ENCODE measurements at places on chromosomes 13 and 19.

DNA sequence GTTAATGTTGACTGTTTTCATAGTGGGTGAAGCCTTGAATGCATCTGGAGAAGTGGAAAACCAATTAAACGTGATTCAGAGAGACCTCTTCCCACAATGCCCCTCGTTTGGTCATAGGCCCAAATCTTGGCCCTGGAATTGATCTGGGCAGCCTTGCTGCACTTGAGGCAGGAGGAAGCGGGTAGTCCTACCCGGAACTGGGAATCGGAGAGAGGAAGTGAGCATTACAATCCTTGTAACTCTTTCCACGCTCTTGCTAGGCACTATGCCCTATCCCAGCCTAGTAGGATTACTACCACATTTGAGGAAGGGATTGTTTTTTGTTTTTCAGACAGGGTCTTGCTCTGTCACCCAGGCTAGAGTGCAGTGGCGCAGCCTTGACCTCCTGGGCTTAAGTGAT lies 3.6 kb downstream of the KCNK6 start:
- no peak for DNase-seq

GRCh38 chr19:11137542-11138384 lies 17.8 kb downstream of the SPC24 start:
- peak; percentile 36 for DNase-seq

- DNase-seq = no peak
Measured at GRCh38 chr13:62997696-62998095, 1582.0 kb upstream of the PCDH20 start.

DNA sequence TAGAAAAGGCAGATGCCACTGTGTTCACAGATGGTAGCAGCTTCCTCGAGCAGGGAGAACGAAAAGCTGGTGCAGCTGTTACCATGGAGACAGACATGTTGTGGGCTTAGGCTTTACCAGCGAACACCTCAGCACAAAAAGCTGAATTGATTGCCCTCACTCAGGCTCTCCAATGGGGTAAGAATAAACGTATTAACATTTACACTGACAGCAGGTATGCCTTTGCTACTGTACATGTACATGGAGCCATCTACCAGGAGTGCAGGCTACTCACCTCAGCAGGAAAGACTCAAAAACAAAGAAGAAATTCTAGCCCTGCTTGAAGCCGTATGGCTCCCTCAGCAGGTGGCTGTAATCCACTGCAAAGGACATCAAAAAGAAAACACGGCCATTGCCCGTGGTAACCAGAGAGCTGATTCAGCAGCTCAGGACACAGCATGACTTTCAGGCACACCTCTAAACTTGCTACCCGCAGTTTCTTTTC lies 197.7 kb downstream of the ZNF737 start:
- DNase-seq = no peak

DNA sequence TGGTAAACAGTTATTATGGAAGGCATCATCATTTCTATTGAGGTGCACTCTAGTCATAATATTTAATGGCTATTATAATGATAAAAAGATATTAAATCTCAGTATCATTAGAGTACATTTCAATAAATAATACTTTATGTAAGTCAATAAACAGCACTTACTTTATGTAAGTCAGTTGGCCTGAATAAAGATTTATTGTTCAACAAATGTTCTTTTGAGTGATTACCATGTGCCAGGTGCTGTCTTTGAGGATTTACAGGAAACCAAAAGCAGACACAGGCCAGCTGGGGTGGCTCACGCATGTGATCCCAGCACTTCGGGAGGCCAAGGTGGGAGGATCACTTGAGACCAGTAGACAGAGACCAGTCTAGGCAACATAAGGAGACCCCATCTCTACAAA lies 5.0 kb upstream of the NKG7 start:
- DNase-seq = no peak

GRCh38 chr19:400976-401865 lies 7.7 kb downstream of the C2CD4C start:
- DNase-seq = no peak

DNA sequence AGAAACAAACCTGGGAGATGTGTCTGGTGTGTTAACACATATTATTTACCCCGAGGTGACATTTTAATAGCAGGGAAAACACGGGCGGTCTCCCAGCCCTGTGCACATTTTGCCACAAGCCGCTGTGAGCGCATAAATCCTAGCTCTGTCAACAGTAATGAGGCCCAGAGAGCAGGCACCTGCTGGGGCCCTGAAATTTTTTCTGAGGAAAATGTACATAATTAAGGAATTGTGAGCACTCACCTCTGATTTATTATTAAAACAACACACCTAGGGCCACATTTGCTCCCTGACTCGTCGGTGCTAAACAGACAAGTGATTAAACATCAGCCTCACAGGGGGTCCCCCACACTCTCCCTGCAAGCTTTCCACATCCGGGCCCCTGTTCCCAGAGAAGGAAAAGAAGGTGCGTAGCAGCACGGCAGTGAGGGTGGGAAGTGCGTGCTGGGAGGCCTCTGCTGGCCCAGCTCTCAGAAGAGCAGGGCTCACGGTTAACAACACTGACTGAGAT lies 616.3 kb downstream of the UQCRFS1 start:
- DNase-seq = no peak

- no peak for DNase-seq
Measured at GRCh38 chr13:76425935-76426334, 460.3 kb downstream of the KCTD12 start.

DNA sequence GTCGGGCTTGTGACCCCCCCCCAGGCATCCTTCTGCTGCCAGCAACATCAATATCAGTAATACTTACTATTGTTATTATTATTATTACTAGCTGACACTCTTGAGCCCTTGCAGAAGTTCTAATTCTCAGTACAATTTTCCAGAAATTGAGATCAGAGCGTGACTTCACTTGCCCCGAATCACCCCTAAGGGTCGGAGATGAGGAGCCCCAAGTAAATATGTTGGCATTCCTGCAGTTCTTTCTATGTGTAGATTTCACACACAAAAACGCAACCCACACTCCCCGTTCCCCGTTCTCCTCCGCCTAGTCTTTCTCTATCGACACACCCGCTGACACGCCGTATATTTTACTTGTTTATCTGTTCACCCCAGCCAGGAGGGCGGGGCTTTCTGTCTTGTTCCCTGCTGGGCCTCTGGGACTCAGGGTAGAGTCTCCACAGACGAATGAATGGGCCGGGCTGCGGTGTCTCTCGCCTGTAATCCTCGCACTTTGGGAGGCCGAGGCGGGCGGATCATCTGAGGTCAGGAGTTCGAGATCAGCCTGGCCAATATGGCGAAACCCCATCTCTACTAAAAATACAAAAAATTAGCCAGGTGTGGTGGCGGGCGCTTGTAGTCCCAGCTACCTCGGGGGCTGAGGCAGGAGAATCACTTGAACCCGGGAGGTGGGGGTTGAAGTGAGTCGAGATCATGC lies 14.7 kb downstream of the TLE5 start:
- peak; percentile 52 for DNase-seq

- no peak for DNase-seq
Measured at GRCh38 chr13:26971990-26972887, 199.4 kb downstream of the USP12 start.

GRCh38 chr13:33179463-33179862 lies 106.1 kb downstream of the STARD13 start:
- no peak for DNase-seq

- DNase-seq = no peak
Measured at GRCh38 chr13:111897846-111898215, 169.1 kb upstream of the SOX1 start.

GRCh38 chr13:25214491-25215252 lies 42.6 kb upstream of the AMER2 start:
- no peak for DNase-seq

GRCh38 chr13:114067381-114067885 lies 65.0 kb downstream of the RASA3 start:
- peak; percentile 34 for DNase-seq

- DNase-seq = no peak
Measured at GRCh38 chr19:40458597-40458974, 7.0 kb downstream of the BLVRB start.

- no peak for DNase-seq
Measured at GRCh38 chr13:106479929-106480328, 55.5 kb downstream of the EFNB2 start.

- no peak for DNase-seq
Measured at GRCh38 chr13:29674532-29674931, 79.0 kb upstream of the SLC7A1 start.

- DNase-seq = no peak
Measured at GRCh38 chr13:109666656-109667055, 119.7 kb downstream of the IRS2 start.

- no peak for DNase-seq
Measured at GRCh38 chr19:8355631-8356402, 8.1 kb upstream of the ANGPTL4 start.

DNA sequence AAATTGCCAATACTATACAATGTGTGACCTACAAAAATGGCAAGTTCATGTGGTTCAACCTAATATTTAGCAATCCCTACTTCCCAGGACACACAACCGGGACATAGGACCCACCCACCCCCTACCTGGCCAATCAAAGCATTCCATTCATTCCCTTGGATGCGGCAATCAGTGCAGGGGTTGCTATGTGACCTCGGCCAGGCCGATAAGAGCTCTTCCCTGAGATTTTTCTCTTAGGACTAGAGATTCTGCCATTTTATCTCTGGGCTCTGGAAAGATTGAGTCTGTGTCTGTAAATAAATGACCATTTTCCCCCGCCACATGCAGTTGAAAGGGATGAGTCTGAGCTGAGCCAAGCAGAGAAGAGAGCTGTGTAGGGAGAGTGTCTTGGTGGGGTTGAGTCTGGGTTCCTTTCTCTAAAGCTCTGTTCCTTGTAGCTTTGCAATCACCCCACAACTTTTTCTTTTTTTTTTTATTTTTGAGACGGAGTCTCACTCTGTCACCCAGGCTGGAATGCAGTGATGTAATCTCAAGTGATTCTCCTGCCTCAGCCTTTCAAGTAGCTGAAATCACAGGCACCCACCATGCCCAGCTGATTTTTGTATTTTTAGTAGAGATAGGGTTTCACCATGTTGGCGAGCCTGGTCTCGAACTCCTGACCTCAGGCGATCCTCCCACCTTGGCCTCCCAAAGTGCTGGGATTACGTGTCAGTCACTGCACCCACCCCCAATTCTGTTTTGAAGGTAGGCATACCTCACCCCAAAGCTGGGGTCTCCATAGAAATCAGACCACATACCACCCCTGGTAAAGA lies 7.4 kb downstream of the IFNL1 start:
- no peak for DNase-seq

GRCh38 chr19:44800461-44800860 lies 8.4 kb upstream of the BCAM start:
- DNase-seq = peak; percentile 65

DNA sequence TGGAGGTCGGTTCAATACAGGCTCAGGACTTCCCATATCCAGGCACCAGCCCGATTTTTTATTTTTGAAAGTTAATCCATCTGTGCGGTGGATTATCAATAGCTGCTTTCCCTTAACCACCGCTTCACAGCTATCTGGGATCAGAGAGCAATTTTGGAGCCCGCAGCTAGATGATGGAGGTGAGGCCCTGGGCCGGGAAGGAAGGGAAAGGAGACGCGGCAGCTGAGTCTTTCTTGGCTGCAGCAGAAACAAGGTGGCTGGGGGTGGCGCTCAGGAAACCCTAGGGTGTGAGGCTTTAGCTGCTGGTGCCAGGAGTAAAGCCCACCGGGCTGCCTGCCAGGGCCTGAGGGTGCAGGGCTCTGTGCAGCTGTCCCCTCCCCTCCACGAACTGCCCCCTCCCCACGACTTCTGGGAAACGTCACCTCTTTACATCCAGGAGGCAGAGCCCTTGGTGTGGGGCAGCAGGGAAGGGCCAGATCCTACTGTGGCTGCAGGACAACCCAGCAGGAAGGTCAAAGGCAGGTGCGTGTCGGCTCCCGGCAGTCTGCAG lies 307.0 kb downstream of the ZNF536 start:
- DNase-seq = no peak

DNA sequence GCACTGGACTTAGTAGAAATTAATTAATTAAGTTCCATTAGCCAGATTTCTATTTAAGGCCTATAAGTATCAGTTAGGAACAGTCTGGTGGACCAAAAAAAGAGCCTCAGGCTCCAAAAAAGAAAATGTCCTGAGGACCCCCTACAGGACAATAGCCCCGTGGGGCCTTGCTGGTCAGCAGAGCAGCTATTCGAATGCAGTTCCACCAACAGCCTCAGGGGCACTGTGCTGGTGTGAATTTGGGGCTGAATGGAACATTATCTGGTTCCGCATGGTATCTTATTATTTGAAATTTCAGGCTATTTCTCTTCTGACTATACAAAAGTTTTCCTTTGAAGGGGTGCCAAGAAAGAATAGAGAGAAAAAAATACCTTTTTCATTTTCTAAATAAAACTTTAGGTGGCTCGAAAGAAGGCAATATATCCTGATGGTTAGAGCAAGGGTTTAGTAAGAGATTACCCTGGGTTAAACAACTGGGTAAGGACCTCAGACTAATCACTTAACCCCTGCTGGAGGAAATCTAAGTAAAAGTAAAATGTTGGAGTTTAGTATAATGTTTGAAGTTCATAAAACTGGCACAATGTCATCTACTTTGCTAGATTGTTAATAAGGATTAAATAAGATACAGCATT lies 147.2 kb downstream of the MIPEP start:
- DNase-seq = no peak

DNA sequence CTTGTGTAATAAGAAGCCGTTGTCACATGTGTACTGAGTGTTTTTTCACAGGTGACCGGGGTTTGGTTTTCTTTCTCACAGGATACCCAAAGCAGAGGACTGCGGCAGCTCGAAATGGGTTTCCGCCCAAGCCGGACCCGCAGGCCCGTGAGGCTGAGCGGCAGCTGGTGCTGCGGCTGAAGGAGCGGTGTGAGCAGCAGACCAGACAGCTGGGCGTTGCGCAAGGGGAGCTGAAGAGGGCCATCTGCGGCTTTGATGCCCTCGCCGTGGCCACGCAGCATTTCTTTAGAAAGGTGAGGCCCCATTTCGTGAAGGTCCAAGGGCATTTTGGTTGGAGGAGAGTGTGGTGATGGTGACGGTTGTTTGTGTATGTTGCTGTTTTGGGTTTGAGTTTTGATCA lies 236.3 kb downstream of the SLC7A1 start:
- no peak for DNase-seq

- DNase-seq = no peak
Measured at GRCh38 chr13:50419331-50419865, 404.2 kb downstream of the KCNRG start.

Measured in stimulated activated CD4-positive, alpha-beta T cell treated with anti-CD3 and anti-CD28 coated beads, Interleukin-4, amount 100 ng/mL, for 4 hours (primary cell).